ENCODE measurements at places on chromosomes 5 and 9.

DNA sequence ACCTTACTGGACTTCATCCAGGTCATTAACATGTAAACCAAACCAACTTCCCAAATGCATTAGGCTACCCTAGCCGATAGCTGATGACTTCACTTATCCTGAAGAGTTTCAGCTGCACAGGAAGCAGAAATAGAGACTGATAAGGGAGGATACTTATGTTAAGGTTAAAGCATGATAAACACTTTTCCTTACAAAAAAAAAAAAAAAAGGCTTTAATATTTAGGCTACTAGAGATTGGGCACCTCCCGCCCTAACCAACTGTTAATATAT is 1.6 kb upstream of the MEF2C start:
- no peak for DNase-seq

GRCh38 chr5:84632418-84632817 is 247.7 kb upstream of the EDIL3 start:
- no peak for DNase-seq

GRCh38 chr9:124366476-124367220 is 48.6 kb downstream of the PSMB7 start:
- DNase-seq, result no peak

DNA sequence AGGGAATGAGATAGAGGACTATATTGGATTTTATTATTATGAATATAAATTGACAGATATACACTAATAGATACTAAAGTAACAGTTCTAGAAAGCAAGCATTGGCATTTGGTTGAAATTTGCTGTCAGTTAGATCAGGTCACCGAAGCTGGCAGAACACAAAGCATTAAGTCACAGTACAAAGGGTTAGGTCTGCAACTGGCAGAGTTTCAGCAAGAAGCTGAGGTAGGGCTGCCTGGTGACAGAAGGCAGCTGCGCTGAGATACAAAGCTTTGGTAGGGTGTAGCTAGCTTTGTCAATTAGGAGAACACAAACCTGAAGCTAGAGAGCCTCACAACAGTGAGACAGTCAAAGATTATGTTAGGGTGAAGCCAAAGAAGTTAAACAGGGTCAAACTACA is 6.3 kb upstream of the CSNK1G3 start:
- DNase-seq, result no peak

- DNase-seq, result no peak
These were observed 132.7 kb downstream of the PAPPA start for GRCh38 chr9:116286297-116286696.

- no peak for DNase-seq
These were observed 75.7 kb upstream of the CCDC112 start for GRCh38 chr5:115372146-115372545.

- no peak for DNase-seq
These were observed 1040.6 kb upstream of the SEMA6A start for GRCh38 chr5:117615226-117615625.

All from stimulated activated CD8-positive, alpha-beta memory T cell treated with anti-CD3 and anti-CD28 coated beads, Interleukin-15, amount 100 ng/mL, for 48 hours (primary cell).